ENCODE measurements at places on chromosomes 4 and X.

DNA sequence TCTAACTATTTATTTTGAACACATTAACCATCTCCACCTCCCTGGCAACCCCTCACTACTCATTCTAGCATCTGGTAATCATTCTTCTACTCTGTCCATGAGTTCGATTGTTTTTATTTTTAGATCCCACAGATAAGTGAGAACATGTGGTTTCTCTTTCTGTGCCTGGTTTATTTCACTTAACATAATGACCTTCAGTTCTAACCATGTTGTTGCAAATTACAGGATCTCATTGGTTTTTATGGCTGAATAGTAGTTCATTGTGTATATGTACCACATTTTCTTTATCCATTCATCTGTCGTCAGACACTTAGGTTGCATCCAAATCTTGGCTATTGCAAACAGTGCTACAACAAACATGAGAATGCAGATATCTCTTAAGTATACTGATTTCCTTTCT is 33.4 kb upstream of the FAM47B start:
- DNase-seq = no peak

GRCh38 chr4:173935622-173936405 is 347.7 kb downstream of the FBXO8 start:
- no peak for DNase-seq

GRCh38 chrX:49153467-49153866 is 9.1 kb upstream of the MAGIX start:
- no peak for DNase-seq

GRCh38 chrX:98380106-98380505 is 1496.4 kb downstream of the RPA4 start:
- DNase-seq = no peak

- no peak for DNase-seq
Observed at GRCh38 chr4:108950158-108950915, 187.5 kb upstream of the ETNPPL start.
